Jurkat, Clone E6-1 (cell line): ENCODE measurements at places on chromosomes 7 and 10.

DNA sequence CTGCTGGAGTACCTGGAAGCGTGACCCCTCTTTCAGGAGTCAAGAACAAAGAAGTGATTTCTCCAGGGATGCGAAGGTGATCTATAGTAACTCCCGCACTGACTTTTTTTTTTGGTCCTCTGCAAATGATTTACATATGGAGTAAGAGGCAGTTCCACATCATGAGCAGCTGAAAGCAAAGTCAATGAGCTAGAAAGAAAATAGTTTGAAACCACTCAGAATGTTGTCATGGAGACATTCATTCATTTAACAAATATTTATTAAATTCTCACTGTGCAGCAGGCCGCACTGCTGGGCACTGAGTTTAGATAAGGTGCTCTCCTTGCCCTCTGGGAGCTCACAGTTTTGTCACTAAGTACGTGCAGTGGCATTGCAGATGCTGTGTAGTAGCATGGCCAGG is 206.7 kb downstream of the CAMK1D start:
- no peak for DNase-seq

DNA sequence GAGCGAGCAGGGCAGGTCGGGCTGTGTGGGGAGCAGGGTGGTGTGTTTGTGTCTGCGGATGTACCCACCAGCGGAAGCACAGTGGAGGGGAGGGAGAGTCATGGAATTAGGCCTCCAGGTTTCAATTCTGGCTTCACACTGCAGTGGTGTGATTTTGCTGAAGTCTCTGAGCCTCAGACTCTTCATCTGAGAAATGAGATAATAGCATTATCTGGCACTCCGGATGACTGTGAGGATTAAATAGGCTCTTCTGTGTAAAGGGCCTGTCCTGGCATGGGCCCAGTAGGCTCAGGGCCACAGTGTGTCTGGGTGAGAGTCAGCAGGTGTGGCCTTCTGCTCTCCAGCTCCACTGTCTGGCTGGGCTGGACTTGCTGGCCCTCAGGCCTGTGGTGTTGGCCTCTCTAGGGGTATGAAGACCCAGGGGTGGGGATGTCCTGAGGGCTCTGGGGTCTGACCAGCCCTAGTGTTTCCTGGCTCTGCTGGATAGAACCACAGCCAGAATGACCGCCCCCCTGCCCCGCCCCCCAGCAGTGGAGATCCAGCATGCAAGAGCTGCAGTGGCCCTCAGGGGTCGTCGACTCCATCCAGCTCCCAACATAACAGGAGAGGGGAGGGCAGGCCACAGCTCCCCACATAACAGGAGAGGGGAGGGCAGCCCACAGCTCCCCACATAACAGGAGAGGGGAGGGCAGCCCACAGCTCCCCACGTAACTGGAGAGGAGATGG is 178.6 kb downstream of the RPS24 start:
- no peak for DNase-seq

- DNase-seq = no peak
Measured at GRCh38 chr7:27520815-27521790, 141.6 kb downstream of the HIBADH start.

DNA sequence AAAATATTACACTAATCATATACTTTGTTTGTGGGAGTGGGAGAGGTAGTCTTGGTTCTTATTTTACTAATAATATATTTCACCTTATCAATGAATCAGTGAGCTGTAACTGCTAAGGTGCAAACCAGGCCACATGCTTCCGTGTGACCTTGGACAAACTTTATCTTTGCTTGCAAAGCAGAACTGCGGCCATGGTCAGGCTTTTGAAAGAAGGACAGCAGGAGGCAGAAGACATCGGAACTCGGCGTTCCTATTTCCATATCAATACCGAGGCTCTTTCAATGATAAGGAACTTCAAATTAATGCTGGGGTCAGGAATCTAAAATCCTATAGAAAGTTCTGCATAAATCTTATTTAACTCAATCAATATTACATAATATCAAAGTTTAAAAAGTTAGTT is 491.9 kb upstream of the PFKP start:
- DNase-seq = no peak

DNA sequence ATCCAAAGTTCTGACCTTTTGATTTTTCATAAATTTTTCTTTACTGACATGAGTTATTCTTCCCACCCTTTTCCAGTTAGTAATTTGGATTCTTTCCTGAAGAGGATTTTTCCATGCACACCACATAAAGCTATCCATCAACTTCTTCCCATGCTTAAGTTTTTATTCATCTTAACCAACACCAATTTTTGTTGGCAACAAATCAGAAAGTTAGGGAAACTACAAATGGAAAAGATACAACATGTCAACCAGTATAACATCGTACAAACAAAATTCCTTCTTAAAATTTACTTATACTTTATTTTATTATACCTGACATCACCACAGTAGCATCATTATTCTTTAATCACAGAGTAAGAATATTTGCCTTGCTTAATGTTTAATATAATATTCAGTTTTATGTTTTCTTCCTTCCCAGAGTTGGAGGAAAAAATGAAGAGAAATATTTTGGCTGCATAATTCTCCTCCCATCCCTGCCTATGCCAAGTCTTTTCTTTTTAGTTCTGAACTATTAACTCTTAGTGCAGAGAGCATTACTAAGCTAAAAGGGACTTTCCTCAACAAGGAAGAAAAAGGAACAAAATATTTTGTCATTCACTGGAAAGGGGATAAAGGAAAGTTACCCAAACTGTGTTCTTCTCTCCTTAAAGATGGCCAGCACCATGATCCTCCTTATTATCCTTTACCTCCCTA is 67.5 kb upstream of the MEOX2 start:
- DNase-seq = no peak

- no peak for DNase-seq
Measured at GRCh38 chr7:134313543-134313942, 3.2 kb downstream of the SLC35B4 start.

GRCh38 chr7:137846549-137846826 is 286 bp downstream of the DGKI start:
- DNase-seq = no peak

- DNase-seq = no peak
Measured at GRCh38 chr7:81430150-81430549, 339.7 kb downstream of the HGF start.

DNA sequence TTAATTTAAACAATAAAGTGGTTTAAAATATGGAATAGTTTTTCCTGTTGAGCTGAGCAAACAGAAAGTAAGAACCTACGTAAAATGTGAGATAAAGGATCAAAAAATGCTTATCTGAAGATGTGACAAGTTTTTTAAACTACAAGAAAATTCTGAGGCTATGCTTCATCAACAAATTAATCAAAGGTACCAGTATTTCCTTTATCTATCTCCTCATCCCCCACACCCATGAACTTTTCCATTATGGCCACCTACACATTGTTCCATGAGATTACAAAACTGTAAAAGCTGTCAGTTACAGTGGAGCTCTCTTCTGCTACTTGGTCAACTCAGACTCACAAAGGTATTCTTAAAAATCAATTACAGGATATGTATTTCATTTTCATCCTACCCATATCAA is 77.4 kb downstream of the ARHGAP12 start:
- DNase-seq = no peak

- DNase-seq = no peak
Measured at GRCh38 chr10:24821986-24822385, 98.3 kb upstream of the ARHGAP21 start.

DNA sequence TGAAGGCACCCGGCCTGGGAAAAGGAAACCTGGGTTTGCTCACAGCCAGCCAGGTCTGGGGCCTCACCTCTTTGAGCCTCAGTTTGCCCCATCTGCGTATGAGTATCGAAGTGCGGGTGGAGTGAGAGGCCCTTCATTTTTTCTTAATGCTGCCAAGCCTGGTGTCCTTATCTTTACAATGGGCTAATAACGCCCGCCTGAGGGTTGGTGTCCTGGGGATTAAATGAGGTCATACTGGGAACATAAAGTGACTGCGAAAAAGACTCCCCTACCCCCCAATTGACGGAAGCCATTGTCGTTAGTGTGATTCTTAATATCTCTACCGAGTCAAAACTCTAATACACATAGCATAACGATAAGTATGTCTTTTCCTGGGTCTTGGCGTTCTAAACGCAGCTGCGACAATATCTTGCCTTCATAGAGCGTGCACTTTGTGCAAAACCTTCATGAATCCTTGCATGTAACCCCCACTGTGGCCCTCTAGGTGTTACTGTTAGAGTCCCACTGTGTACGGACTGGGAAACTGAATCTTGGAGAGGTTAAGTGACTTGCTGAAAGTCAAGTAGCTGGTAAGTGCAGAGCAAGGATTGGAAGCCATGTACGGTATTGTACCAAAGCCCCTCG is 11.4 kb upstream of the GRB10 start:
- DNase-seq = no peak

GRCh38 chr10:125707541-125708468 is 11.7 kb upstream of the EDRF1 start:
- DNase-seq = no peak

DNA sequence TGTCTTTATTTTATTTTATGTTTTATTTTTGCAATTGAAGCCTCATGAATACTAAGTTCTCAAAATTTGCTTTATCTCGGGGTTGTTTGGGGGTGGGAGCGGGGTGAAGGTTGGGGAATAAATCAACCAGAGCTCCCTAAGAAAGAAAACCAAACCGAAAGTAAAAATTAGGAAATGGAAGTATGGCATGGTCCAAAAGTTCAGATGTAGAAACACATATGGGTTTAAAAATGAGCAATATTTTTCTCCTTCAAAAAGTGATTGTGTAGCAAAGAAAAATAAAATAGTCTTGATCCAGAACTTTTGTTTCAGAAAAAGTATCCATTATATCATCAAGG is 177.4 kb upstream of the PLXDC2 start:
- DNase-seq = no peak

GRCh38 chr7:17153536-17153935 is 144.9 kb upstream of the AHR start:
- no peak for DNase-seq

DNA sequence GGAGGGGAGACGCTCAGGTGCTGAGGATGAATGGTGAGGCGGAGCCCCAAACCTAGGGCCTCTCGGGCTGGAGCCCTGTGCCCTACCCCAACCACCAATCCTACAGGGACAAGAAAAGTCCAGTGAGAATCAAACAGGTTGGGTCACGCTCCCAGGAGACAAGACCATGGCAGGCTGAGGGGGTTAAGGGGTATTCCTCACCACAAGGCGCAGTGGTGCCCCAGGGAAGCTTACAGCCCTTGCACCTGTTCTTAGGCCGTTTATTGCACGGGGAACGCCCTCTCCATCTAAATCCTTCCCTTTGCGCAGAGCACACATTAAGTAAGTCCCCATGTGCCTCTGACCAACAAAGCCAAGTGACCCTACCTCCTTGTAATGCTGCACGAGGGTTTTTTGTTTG is 3.5 kb downstream of the FZD9 start:
- no peak for DNase-seq

DNA sequence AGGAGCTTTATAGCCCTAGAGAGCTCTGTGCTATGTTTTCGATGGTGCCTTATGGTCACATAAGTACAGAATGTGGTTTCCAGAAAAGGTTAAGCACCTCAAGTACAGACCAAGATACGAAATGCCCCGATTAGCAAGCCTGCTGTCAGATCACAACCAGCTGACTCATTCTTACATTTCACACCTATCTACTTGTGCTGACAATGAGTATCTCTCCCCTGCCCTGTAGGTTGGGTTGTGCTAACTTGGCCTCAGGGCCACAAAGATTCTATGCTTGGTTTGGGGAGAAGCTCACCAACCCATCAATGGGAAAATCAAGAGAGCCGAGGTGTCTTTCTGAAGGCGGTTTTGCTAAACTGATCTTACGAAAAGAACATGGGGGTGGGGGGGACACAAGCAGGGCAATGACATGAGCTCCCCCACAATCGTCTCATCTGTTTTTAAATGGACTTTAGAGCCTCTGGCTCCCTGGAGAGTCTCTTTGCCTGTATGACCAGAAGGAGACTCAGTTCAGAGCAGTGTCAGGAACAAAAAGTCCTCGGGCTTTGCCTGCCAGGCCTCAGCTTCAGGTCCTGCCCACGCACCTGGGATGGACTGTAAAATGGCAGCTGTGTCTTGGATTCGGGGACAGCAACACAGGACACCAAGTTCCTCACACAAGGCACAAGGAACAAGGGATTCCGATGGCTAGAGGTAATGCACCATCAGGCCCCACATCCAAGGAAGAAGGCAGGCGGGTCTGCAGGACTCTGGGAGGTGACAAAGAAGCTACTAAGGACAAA is 55.1 kb downstream of the FAM53B start:
- DNase-seq = no peak

DNA sequence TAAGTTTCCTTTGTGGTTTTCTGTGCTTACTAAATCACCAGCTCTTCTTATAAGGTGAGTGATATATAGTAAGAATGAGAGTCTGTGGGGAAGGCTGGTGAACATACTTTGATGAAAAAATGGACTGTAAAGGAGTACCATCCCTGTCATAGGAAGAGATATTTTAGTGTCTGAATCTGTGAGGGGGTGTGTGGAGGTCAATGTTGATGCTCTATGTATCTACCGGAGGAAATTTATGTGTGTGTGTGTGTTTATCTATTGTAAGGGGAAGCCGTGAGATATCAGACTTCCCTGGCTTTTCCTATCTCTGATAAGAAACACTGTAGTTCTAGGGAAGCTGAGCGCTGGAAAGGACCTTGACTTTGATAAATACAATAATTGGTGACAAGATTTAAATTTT is 179.0 kb downstream of the PCDH15 start:
- DNase-seq = no peak

DNA sequence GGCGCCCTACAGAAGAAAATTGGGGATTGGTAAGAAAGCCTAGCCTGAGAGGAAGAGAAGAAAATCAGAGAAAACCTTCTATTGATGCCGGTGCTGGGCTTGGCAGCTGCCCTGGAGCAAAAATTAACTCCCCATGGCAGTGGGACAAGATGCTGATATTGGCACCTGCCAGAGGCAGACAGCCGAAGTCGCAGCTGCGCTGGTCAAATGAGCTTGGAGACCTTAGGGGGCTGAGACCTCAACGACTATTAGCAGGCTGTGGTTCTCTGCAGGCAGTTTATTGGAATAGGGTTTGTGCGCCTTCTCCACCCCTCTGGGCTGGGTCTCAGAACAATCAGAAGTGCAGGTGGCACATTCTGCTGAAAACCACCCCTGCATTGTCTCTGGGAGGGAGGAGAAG is 213.7 kb downstream of the GFRA1 start:
- DNase-seq = no peak

DNA sequence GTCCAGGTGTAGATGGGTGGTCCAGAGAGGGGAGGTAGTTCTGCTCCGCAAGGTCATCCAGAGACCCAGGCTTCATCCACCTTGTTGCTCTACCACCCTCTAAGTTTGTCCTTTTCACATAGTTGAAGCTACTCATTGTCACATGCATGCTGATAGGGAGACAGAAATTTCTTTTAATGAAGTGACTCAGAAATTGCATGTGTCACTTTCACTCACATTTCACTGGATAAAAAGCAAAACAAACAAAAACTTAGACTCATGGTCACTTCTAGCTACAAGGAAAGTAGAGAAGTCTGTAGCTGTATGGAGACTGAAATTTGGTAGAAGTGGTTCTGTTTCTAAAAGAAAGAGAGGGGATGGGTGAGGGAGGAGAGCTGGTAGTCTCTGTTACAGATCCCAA is 161.9 kb downstream of the SORCS3 start:
- DNase-seq = no peak
